LHCN-M2 (cell line): ENCODE measurements at places on chromosomes 12 and 14.
A peak's percentile ranks its signal among the peaks of the same experiment; 100 is the strongest.

GRCh38 chr12:50197297-50197727 is 30.1 kb upstream of the CERS5 start:
- DNase-seq = peak; percentile 56

- DNase-seq = peak; percentile 61
Observed at GRCh38 chr14:60093606-60094005, 1.9 kb downstream of the PCNX4 start.

GRCh38 chr14:38799671-38800070 is 303.4 kb downstream of the SEC23A start:
- DNase-seq = no peak

DNA sequence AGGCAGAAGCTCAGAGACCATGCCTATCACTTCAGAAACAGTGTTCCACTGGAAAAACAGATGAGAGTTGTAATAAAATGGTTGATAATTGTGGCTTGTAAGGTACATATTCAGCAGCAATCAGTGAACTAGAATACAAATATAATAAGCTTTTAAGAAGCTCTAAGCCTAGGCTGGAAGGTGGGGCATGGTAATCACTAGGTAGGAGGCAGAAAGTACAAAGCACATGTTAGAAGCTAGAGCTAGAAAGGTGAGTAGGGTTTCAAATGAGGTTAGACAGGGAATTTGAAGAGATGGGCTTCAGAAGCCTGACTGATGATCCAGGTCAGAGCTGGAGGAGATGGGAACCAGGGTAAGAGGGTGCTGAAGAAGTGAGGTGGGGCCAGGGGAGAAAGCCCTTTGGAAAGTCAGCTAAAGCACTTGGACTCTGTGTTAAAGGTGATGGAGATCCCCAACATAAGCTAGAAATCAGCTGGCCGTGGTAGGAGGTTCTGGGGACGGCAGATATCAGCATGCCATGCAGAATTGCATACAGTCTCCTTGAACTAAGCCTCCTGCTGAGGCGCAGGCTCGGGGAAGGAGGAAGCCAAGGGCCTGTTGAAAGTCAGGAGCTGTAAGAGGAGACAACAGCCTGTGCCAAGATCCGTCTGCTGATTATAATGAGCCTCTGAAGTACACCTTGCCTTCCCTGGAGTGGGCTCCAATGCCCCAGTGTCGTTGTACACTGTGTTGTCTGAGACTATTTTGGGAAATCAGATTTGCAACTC is 659.4 kb downstream of the BCL11B start:
- DNase-seq = no peak

DNA sequence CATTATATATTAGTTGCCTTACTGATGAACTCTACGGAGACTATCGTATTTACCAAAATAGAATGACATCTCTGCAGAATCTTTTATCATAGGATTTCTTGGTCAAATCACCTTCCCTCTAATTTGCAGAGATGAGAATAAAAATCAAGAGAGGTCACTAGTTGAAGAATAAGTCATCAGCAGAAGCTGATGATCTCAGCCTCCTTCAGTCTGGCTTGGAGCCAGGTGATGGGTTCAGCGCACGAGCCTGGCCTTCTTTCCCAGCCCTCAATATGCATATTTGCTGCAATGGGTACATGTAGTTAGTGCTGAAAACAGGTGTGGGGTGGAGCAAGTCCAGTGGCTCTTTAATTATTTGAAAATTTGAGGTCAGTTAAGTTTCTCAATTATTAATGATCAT is 19.2 kb upstream of the EMP1 start:
- DNase-seq = peak; percentile 30

- no peak for DNase-seq
Observed at GRCh38 chr12:107277855-107278254, 184.5 kb upstream of the CRY1 start.
